Bronchial smooth muscle cell (primary cell): ENCODE measurements at places on chromosomes 1 and 21. TPM values are rescaled to one million over a fixed set of nuclear protein-coding genes. Genes with fewer than 3 reads are reported as not detected.

Gene AKNAD1
- 0.16 and 0.34 TPM in 2 replicates for total RNA-seq

Gene LCE2C
- not detected in 2 replicates for total RNA-seq

Gene CXADR
- total RNA-seq = 0.16 and 0.26 TPM in 2 replicates

Gene CNIH3
- 25.0 and 28.2 TPM in 2 replicates for total RNA-seq

Gene PANK4
- 14.7 and 16.1 TPM in 2 replicates for total RNA-seq

Gene MYOM3
- total RNA-seq = under 0.01 TPM in 1 of 2 replicates, not detected in the other

Gene HSF2BP
- 0.77 and 1.6 TPM in 2 replicates for total RNA-seq

Gene AVPR1B
- total RNA-seq = not detected in 2 replicates

Gene SLC9C2
- not detected in 2 replicates for total RNA-seq

Gene FCRL4
- not detected in 2 replicates for total RNA-seq

Gene UBE2G2
- 41.8 and 55.8 TPM in 2 replicates for total RNA-seq

Gene NEK2
- 0.26 and 3.5 TPM in 2 replicates for total RNA-seq

Gene ELOVL1
- 40.2 and 48.2 TPM in 2 replicates for total RNA-seq

Gene OR2AK2
- total RNA-seq = not detected in 2 replicates

Gene SPATA46
- total RNA-seq = not detected in 2 replicates

Gene CFAP141
- total RNA-seq = not detected in 2 replicates

Gene FCRL5
- total RNA-seq = not detected in 2 replicates

Gene SIK1
- 0.32 and 0.52 TPM in 2 replicates for total RNA-seq

Gene SYTL1
- total RNA-seq = 0.32 TPM in 1 of 2 replicates, not detected in the other

Gene LRRC53
- not detected in 2 replicates for total RNA-seq

Gene POTED
- not detected in 2 replicates for total RNA-seq
